NCI-H1417 (cell line): ENCODE measurements at places on chromosomes 16 and 17.
A peak's percentile ranks its signal among the peaks of the same experiment; 100 is the strongest.

DNA sequence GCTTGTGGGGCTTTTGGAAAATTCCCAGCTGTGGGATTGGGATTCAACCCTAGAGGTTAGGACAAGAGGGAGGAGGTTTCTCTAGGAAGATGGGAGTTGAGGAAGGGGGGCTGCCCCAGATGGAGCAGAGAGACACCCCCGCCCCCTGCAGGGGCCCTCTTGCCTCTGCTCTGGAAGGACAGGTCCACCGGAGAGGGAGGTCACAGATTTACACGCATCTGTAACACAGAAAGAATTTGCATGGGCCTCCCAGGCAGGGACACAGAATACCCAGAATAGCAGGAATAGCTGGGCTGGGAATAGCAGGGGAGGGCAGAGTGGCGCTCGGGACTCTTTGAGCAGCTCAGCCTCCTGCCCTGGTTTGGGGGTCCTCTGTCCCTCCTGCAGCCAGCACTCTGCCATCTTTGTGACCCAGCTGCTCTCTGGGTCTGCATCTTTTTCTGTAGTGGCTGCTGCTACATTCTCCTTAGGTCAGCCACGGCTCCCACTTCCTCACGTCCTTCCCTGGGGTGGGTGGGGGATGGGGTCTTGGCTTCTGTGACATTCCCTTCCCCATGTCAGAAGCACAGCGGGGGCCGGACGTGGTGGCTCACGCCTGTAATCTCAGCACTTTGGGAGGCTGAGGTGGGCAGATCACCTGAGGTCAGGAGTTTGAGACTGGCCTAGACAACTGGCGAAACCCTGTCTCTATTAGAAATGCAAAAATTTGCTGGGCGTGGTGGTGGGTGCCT, 33.9 kb upstream of the PLLP start:
- no peak for DNase-seq

- no peak for DNase-seq
Measured at GRCh38 chr16:243348-243747, 8.7 kb downstream of the FAM234A start.

GRCh38 chr17:39774047-39774446, 36.3 kb downstream of the GRB7 start:
- DNase-seq = no peak

- DNase-seq = peak; percentile 91
Measured at GRCh38 chr17:40559954-40560591, 5.2 kb downstream of the CCR7 start.

DNA sequence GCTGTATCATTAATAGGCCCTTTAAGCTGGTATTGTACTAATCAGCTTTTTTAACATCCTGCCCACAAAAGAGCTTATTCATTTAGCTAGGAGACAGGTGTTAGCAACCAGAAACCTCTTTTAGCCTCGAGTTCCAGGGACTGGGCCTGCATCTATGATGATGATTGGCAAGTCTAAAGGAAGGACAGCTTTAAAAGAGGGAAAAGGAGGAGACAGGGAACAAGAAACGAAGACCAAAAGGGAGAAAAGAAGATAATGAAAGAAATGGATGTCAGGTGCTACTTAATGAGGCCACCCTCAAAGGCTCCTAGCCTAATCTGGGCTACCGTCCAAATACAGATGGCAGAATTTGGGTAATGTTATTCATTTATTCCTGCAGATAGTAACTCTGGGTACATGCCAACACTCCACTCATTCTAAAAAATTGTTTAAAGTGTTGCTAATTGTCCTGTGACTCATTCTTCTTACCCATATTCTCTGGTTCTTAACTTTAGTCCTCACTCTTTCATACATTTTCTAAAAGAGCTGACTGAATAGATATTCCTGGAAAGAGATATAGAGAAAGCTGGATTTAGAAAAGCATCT, 18.7 kb upstream of the RFFL start:
- no peak for DNase-seq

DNA sequence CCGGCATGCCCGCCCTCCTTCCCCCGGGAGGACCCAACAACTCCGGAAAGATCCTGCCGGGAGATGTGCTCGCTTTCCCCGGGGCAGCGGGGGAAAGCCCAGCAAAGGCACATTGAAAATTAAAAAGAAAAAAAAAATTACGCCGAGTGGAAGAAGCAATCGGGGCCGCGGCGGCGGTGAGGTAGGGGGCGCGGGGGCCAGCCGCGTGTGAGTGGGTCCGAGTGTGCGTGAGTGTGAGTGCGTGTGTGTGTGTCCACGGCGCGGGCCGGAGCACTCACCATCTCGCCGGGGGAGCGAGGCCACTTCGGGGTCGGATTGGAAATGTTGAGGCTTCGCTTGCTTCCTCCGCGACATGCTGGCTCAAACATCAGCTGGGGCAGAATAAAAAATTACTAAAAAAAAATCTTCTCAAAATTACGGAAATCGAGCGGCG, at the start of gene SALL1:
SALL1 (minus strand) TSS at position 383 of the 433 bp plus-strand sequence; CDS start at position 354, 29 bp downstream.
- DNase-seq = no peak

DNA sequence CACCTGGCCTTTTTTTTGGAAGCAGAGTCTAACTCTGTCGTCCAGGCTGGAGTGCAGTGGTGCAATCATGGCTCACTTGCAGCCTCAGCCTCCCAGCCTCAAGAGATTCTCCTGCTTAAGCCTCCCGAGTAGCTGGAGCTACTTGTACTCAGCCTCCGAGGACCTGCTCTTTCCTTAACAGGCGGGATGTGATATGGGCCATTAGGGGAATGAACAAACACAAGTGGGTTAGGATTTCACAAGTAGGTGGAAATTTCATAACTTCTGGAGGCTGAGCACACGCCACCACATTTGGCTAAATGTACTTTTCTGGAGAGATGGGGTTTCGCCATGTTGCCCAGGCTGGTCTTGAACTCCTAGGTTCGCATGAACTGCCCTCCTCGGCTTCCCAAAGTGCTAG, 4.1 kb downstream of the PAM16 start:
- DNase-seq = no peak

DNA sequence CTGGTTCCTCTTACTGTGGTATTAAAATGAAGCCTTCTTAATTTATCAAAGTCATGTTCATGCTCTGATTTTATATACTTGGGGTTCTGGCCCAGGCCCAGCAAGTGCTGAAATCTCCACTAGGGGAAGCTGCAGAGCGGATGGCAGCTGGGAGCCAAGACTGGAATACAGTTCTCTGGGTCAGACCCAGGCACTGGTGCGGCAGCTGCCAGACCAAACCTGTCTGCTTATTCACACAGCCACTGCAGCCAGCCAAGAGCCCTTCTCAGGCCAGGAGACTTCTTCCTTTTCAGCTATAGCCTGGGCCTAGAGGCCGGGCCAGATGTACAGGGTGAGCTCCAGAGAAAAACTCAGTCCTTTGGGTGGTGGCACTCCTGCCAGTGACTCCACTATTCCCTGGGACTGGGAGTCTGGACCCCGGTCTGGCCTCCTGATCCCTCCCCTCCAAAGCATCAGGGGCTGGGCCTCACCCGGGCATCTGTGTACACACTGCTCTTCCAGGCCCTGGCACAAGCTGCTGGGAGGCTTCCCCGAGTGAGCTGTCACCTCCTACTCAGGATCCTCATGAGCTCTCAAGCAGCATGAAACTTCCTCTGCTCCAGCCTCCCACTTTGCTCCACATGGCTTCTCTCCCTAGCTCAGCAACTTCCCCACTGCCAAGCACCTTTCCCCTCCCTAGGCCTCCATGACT, 24.4 kb downstream of the ATP6V0D1 start:
- no peak for DNase-seq

DNA sequence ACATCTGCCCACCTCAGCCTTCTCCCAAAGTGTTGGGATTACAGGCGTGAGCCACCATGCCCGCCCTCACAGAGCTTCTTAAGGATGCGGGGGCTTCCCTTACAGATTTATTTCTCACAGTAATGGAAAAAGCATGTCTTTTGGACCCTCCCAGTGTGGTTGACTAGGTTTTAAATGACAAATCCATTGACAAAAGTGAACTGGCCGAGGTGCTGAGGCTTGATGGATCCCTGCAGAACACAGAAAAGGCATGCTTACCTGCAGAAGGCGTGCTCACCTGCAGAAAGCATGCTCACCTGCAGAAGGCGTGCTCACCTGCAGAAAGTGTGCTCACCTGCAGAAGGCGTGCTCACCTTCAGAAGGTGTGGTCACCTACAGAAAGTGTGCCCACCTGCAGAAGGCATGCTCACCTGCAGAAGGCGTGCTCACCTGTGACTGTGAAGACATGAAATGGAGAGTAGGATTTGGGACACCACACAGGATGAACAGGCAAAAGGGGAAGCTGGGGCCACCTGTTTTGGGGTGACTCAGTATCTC, 15.1 kb upstream of the BBS2 start:
- DNase-seq = no peak

GRCh38 chr16:86051368-86052114, 152.6 kb downstream of the IRF8 start:
- DNase-seq = no peak

GRCh38 chr17:2964370-2964769, 99.0 kb downstream of the OR1D5 start:
- DNase-seq = no peak

DNA sequence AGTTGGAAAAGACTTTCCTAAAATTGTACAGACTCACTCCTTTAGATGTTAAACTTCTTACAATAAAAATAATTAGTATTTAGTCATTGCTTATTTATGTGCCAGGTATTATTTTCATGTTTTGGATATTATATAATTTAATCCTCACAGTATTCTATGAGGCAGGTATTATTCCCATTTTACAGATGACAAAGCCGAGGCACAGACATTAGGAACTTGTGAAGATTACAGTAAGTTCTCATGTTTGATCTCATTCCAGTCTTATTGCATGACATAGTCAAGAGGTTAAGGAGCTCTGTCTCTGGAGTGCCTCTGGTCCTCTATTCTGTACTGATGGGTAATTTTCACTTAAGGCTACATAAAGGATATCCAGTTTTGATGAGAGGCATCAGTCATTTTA, 3.3 kb downstream of the HEATR3 start:
- DNase-seq = no peak

- DNase-seq = no peak
Measured at GRCh38 chr17:68705714-68706076, 104.5 kb upstream of the FAM20A start.

DNA sequence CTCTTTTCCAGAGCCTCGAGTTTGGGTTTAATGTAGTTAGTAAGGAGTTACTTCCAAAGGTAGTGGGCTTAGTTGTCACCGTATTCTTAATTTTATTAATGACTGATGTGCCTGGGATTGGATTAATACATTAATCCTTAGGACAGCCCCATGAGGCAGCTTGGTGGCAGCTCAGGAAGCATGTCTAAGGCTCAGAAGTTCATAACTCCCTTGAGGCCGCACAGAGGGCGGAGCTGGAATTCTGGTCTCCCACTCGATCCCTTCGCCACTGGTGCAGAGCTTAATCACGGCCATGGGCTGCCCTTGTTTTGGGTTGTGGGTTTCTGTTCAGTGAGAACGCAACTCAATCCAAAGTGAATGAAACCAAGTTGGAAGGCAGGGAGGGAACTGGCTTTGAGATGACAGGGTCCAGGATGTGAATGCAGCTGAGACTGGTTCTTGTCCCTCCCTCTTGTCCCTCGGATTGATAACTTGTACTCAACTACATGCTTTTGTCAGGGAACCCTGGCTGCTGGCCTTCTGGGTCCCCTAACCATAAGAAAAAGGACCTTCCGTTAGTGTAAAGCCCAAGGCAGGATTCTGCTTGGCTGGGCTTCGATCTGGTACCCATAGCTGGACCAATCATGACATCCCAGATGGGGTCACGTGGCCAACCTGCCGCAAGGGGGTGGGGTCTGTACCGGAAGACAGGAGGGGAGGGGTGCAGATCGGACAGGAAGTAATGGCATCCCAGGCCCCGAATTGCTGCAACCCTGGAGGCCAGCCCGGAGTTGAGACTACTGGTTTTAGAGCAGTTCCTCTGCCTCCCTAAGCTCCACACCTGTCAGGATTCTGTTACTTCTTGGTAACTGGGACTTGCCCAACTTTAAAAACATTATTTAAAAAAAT, 45.4 kb downstream of the SNX20 start:
- no peak for DNase-seq

- no peak for DNase-seq
Measured at GRCh38 chr17:27633312-27634025, 2.5 kb downstream of the LGALS9 start.

DNA sequence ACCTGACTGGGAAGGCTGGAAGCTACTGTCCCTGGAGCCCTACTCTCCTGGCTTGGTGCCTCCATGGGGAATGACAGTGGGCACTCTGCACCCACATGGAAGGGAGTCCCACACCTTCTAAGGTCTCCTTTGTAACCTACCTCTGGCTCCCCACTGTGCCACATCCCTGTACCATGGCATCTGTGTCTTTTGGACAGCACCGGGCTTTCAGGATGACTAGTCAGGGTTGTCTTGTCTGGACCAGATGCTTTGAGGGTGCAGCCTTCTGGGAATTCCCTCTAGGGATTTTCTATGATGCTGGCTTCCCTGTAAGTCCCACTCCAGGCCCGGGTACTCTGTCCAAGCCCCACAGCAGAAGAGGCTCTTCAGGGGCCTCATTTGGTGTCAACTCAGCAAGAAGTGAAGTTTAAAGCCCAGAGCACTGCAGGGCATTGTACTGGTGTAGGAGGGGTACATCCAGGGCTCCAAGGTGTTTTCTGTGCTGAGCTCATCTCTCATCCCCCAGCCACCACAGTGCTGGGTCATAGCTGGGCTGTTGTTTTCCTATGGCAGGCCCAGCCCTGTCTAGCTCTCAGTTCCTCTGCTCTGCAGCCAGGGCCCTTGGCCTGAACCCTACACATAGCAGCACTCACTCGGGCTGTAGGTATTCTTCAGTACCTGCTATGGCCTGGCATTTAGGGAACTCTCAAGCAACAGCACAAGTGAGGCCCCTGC, 255.3 kb downstream of the CPPED1 start:
- DNase-seq = no peak

DNA sequence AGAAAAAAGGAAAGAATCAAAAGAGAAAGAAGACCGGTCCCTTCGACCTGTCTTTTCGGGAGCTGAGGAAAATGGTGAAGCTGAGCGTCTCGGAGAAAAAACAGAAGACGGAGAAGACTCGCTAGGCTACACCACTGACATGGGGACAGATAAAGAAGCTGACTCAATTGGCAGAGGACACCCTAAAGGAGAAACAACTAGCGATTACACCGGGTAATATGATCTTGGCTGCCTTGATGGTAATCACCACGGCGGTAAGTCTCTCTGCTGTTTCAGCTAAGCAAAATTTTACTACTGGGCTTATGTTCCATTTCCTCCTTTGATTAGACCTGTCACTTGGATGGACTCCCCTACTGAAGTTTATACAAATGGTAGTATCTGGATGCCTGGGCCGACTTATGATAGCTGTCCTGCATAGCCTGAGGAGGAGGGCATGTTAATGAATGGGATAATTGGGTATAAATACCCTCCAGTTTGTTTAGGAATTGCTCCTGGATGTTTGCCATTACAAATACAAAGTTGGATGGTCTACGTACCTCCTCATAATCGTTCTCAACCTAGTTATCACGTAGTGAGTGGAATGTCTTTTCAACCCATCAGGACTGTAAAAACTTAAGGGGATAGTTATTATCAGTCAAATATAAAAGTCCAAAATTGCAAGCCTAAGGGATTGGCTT, 24.1 kb downstream of the ALOX15B start:
- DNase-seq = no peak
